ENCODE measurements at places on chromosomes 4 and X.

DNA sequence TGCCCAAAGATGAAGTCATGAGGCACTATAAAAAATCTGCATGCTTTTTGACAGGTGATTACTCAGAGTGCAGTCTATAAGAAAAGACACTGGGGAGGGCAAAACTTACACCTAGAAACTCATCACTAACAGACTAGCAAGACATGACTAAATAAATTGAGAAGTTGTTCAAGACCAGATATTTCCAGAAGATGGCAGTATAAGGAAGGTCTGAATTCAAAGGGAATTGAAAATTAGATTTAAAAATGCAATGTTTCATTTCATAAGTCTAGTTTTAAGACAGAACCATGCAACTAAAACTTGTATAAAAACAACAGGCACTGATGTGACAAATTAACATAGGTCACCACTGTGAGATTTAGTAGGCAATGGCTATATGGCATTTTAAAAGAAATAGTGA lies 232.5 kb upstream of the POF1B start:
- DNase-seq = no peak

DNA sequence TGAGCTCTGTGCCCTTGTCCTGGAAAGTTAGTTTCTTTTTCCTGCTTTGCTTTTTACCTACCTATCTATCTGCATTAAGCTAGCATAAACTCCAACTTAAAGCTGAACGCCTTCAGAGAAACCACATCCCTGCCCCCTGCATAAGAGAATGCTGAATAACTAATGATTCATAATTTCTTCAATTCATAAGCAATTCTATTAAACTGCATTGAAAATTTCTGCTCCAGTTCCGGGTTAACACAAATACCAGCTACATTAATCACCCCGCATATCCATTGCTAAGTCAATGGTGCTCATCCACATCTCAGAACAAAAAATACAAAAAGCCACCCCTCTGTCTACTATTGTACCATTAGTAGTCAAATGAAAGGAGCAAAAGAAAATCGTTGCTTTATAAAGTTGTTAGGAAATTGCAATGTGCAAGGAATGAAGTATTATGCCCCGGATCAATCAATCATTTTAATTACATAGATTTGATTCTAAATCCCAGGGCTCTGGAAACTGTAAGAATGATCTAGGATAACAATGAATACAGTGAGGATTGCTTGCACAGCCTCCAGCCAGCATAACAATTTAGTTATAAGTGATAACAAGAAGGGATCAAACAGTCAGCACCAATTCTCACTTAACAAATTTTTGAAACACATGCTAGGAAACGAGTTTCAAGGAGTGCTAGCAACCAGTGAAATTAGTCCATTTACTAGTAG lies 106.8 kb downstream of the ELOVL6 start:
- DNase-seq = no peak

GRCh38 chrX:129940721-129941120 lies 34.8 kb downstream of the UTP14A start:
- no peak for DNase-seq

DNA sequence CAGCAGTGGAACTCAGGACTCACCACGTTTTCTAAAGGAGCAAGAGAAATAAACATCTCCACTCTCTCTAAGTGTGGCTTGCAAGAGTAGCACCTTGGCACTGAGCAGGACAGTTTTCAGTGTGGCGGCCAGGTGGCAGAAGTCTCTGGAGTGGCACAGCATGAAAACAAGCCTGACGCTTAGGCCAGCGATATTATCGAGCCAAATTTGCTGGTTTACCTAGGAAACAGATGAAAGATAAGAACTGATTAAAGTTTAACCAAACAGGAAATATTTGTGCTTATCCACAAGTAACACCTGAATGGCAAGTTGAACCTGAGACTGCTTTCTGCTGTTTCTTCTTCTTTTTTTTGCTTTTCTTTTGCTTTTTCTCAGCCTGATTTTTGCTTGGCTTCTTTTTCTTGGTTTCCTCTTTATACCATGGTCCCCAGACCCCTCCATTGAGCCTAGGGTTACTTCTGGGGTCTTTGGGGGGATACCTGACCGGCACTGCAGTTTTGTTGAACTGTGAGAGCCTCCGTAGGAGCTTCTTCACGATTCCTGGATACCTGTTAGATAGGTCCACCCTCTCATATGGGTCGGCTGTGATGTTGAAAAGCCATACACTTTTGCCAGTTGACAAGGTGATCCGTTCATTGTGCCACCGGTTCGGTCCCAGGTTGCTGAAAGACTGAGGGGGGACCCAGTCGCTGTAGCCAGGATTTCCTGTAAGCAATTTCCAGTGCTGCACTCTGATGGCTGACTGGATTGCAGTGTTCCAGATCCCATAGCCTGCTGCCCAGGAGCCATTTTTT lies 77.3 kb downstream of the ARSJ start:
- peak; percentile 47 for DNase-seq

DNA sequence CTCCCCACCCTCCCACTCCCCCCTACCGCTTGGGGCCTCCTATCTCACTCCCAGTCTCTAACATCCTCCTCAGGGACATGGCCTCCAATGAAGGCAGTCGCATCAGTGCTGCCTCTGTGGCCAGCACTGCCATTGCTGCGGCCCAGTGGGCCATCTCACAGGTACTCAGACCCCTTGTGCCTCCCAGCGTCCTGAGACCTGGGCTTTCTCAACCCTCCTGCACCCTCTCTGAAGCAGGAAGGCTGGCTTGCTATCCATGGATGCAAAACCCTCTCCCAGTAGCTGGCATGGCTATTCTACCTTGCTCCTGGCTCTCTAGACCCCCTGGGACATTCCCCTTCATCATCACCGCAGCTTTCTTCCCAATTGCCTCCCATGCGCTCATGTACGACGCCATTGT lies 13.3 kb upstream of the UBA1 start:
- no peak for DNase-seq

DNA sequence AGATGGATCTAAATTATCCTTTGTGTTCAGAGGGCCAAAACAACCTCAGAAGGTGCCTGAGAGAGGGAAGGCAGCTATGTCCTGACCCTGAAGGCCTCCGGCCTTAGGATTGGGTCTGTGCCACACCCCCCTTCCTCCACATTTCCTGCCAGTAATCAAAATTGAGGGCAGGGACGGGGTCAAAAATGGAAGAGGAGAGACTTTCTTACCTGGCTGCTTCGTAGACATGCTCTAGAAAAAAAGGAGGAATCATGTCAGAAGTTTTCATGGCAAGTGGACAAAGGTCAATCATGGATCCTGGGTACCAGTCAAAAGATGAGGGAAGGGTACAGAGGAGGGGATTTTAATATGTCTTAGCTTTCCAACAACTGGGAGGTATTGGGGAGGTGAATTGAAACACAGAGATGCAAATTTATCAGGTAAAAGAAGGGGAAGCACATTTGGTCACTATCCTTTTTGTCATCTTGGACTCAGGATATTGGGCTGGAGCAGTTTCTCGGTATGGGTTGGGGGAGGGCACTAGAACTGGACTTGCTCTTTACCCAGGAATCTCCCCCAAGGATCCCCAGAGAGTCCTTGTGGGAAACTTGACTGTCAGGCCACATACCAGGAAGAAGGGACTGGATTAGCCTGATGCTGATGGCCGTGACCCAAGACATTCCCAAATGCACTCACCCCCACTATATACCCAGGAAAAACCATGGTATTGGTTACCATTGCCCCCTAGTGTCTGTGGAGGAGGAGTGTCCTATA lies 17.1 kb downstream of the VSIG4 start:
- no peak for DNase-seq

- DNase-seq = no peak
Observed at GRCh38 chrX:22090181-22090580, 58.1 kb downstream of the PHEX start.

- no peak for DNase-seq
Observed at GRCh38 chr4:88320224-88320779, 35.9 kb upstream of the PPM1K start.

- no peak for DNase-seq
Observed at GRCh38 chr4:61934198-61934597, 734.1 kb downstream of the ADGRL3 start.

- DNase-seq = no peak
Observed at GRCh38 chr4:83036991-83037665, 2.1 kb downstream of the COPS4 start.

DNA sequence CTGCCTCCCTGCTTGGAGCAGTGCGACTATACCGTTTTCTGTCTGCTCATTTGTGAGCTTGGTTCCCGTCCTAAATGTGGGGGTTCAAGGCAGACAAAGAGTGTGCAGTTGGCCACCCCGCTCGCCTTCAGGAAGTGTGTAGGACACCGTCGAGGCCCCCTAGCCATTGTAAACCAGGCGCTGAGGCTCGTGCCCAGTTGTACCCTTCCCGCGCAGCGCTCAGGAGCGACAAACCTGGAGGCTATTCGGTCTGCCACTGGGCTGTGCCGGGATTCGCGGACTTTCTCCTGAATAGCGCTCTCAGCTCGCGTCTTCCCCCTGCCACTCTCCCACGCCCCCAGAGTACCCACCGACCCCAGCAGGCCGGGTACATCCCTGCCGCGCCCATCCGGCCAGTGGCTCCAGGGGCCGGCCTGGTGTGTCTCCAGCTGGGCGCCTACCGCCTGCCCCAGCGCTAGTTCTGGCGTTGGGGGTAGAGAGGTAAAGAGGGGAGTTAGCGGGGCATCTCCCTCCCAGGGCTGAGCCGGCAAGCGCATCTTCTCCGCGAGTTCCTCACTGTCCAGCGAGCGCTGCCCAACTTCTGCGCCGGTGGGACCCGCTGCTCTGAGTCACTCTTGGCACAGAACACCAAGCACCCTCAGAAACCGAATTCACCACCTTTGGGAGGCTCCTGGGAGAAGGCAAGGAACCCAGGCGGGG lies 880 bp upstream of the LONRF3 start:
- no peak for DNase-seq

GRCh38 chr4:173829565-173829964 lies 299.5 kb upstream of the HAND2 start:
- DNase-seq = no peak

GRCh38 chr4:185886832-185887524 lies 75.0 kb upstream of the SORBS2 start:
- DNase-seq = no peak

GRCh38 chr4:151043803-151044515 lies 28.9 kb upstream of the LRBA start:
- no peak for DNase-seq

GRCh38 chr4:84099599-84099998 lies 399.5 kb downstream of the NKX6-1 start:
- DNase-seq = no peak

- no peak for DNase-seq
Observed at GRCh38 chrX:40727581-40728252, 7.6 kb downstream of the MED14 start.

GRCh38 chr4:147597561-147597960 lies 19.6 kb upstream of the TMEM184C start:
- DNase-seq = no peak

- DNase-seq = no peak
Observed at GRCh38 chr4:151703401-151703800, 57.4 kb downstream of the GATB start.

DNA sequence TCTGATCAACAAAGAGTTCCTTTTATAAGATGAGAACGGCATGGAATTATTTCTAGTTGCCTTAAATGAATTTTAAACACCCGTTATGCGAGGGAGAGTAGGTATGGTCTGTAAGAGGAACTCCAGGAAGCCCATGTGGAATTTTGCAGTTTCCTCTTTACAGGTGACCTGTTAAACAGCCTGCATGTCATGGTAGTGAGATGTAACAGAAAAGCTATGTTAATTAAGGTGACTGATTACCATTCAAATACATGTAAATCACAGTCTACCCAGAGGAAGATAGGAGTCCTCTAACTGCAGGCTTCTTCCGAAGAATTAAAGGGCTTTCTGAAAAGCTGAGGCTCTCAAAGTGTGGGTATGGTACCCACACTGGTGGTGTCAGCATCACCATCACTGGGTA lies 163.6 kb downstream of the CBR4 start:
- no peak for DNase-seq

- DNase-seq = peak; percentile 21
Observed at GRCh38 chr4:8409264-8410065, 31.1 kb downstream of the ACOX3 start.

GRCh38 chr4:83207497-83208101 lies 77.0 kb downstream of the COQ2 start:
- no peak for DNase-seq

DNA sequence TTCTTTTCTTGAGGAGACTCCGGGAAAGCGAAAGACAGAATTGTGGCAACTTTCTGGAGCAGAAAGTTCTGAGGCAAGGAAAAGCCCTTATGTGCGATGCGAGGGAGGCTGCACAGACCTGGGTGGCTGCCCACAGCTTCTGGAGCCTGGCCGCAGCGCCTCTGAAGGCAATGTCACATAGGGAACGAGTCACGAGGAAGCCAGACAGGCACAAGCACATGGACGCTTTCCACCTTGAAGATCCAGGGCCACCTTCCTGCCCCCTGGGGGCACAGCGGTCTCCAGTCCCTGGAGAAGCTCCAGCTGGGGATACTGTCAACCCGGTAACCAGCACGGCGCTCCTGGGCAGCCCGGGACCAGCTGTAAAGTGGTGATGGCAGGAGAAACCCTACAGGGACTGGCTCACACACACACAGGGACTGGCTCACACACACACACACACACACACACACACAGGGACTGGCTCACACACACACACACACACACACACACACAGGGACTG lies 69.8 kb downstream of the MTNR1A start:
- DNase-seq = no peak

GRCh38 chr4:8286719-8287342 lies 17.3 kb downstream of the HTRA3 start:
- no peak for DNase-seq

DNA sequence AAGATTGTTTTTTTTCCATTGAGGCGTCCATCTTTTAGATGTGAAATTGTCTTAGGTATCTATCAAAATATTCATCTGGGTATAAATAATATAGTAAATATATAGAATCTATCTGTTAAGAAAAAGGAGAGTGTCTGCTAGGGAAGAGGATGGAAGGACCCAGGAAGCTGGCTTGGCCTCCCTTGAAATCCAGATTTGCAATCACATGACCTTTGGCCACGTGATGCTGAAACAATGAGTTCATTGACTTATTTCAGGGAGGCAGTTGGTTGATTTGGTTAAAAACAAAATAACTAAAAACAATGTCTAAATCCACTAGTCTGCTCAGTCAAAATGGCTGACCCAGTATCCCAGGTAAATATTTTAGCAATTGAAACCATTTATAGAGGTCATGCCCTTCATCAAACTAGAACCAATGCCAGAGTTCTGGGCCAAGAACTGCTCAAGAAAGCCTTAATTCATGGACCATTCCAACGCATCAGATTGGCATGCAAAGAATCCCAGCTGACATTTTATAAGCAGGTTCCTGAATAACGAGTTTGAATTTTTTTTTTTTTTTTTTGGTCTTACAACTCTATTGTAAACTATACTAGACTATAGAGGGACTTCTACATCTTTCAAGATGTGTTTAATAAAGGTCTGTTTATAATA lies 172.7 kb downstream of the MID1 start:
- DNase-seq = no peak

GRCh38 chrX:9465380-9466123 lies 694 bp downstream of the TBL1X start:
- DNase-seq = no peak

DNA sequence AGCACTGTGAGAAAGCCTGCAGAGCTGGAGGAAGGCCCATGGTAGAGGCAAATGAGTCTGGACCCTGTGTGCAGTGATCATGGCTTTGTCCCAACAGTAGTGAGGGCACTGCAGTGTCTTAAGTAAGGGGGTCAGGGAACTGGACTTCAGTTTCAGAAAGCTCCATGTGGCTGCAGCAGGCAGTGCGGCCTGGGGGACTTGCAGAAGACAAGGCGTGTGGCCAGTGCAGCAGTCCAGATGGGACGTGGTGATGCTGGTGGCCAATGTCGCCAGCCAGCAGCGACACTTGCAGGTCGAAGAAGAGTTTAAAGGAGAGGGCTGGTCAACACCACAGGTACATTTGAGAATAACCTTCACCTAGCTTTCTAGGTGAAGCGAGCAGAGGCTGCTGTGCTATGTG lies 113.4 kb downstream of the ZNF827 start:
- DNase-seq = no peak

GRCh38 chr4:86302830-86303229 lies 57.0 kb downstream of the MAPK10 start:
- DNase-seq = no peak
